ENCODE measurements at places on chromosomes 5 and 9.

DNA sequence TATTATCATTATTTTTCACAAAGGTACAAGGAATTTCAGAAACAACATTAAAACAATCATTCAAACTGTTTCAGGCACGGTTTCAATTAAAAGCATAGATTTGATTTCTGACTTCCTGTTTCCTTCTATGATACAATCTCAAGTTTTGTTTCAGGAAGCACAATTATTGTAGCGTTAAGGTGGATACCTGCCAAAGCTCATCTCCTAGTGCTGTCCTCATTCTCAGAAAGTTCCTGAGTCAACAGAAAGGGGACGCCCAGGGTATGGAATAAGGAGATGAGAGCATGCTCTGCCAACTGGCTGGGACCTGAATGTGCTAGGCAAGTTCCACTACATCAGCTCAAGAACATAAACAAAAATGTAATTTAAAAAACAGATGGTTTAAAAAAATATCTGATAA is 2.0 kb upstream of the TRIM14 start:
- DNase-seq = no peak

GRCh38 chr5:153998010-153998409 is 40.7 kb downstream of the FAM114A2 start:
- DNase-seq = no peak

GRCh38 chr9:35335164-35335563 is 154.7 kb upstream of the RUSC2 start:
- DNase-seq = no peak

DNA sequence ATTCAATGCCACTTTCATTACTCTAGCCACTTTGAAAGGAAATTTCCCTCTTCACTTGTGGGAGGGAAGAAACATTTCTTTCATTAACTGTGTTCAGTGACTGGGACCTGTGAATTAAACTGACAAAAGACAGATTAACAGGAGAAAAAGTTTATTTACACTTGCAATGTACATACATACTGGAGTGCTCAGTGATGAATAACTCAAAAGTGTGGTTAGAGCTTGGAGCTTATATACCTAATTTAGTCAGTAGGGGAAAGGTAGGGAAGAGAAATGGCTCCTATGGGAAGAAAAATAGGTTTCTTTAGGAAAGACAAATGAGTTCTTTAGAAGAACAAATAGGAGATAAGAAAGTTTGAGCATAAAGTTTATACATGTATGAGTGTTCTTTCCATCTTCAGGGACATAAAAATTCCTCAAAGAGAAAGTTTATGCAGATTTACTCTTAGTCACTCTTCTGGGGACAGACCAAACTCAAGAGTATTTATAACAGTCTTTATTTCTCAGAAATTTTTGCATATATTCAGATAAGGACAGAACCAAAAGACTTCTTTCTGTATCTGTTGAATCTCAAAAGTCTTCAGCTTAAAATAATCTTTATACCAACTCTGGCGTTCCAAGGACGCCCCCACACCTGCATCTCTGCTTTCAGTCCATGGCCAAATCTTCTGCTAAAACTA is 120.0 kb upstream of the RAI14 start:
- DNase-seq = no peak

DNA sequence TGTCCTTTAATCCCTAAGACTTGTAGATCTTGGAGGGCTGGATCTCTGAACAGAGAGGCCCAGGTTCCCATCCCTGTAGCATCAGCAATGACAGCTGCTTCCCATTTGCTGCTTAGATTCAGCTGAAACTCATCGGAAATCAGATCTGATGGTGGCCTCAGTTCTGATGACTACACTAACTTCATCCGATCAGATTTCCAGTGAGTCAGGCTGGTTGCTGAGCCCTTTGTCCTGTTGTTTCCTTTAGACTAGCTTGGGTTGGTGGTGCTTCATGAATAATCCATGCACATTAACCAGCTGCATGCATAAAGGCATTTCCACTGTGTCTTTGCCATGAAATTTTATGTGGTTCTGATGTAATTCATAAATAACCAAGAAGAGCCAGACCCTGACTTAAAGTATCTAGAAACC is 195.2 kb upstream of the TUT7 start:
- DNase-seq = no peak

DNA sequence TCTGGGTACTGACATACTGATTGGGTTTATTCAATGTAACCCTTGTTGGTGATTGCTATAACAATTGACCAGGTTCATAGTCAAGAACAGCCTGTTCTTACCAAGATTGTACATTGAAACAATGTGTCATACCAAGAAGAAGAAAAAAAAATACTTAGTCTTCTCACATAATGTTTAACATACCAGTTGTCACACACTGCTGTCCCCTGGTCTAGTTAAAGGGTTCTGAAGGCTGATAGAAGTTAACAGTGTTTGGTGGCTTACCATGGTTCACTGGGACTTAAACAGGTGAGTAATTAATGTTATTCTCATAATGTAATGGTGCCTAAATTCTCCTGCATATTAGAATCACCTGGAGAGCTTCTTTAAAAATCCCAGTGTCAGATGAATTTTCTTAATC is 18.5 kb upstream of the CDC42SE2 start:
- no peak for DNase-seq

DNA sequence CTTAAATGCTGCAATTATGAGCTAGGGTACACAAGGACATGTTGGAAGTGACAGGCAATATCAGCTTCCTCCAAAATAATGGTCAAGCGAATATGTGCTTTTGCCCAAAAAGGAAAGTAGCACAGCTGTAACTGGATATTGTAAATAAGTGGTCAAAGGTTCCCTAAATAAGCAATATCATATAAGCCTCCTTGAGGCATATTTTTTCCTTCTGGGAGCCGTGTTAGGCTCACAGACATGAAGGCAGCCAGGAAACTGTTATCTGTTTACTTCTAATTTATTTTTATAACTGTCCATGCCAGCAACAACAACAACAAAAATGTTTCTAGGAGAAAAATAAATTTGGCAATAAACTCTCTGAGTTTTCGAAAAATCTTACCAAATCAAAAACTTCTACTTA is 648.3 kb downstream of the PDE4D start:
- DNase-seq = no peak

- DNase-seq = no peak
Measured at GRCh38 chr5:151779531-151780125, 7.9 kb downstream of the G3BP1 start.

DNA sequence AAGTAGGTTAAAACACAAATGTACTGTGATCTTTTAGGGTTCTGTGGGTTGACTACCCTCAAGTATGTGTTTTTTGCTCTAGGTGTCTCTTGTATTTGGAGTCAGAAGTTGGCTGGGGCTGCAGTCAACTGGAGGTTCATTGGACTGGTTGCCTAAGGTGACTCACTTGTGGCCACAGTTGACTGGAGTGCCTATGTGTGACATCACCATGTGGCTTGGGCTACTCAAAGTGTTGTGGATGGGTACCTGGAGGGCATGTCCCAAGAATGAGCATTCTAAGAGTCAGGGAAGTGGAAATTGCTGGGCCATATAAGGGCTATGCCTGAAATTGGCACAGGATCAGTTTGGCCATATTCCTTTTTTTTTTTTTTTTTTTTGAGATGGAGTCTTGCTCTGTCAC is 27.4 kb downstream of the SNX30 start:
- DNase-seq = no peak

DNA sequence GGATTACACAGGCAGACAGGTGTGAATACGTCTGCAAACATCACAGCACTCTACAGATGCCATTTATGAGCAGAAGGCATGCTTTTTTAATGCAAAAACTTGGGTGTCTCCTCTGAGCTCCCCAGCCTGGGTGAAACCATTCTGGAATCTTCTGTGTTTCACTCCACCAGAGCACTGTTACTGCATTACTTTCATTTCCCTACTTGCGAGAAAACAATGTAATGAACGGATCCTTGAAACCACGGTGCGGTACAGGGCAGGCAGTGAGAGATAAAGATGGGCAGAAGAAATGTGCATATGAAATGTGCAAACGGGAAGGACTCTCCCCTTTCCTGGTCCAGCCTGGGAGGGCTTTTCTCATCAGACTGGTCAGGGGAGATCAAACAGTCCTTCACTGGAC is 584.3 kb upstream of the KLF4 start:
- DNase-seq = no peak

DNA sequence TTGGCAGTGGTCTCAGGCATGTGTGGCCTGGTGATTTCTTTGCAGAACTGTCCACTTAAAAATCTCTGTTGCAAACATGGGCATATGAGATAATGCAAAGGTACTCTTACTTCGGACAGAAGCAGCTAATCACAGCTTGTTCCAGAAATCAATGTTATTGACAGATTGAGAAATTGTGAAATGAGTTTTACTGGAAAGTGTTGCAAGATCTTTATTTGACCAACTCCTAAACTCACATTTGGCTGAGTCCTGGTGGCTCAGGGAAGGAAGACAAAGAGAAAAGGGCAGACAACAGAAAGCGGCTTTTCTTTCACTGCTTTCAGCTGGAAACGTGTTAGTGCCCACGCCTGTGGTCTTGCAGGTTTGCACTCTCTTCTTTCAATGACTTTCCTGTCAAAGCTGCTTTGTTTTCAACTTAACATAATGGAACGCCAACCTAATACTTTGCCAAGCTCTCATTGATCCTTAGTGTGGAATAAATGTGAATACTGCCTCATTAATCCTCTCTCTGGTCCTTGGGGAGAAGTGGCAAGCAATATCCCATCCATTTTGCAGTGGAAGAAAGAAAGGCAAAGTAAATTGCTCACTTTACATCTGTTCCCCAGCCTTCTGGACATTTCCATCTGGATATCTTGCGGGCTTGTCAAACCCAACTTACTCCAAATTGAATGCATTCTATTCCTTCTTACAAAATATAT is 586.4 kb downstream of the LRRC70 start:
- no peak for DNase-seq

DNA sequence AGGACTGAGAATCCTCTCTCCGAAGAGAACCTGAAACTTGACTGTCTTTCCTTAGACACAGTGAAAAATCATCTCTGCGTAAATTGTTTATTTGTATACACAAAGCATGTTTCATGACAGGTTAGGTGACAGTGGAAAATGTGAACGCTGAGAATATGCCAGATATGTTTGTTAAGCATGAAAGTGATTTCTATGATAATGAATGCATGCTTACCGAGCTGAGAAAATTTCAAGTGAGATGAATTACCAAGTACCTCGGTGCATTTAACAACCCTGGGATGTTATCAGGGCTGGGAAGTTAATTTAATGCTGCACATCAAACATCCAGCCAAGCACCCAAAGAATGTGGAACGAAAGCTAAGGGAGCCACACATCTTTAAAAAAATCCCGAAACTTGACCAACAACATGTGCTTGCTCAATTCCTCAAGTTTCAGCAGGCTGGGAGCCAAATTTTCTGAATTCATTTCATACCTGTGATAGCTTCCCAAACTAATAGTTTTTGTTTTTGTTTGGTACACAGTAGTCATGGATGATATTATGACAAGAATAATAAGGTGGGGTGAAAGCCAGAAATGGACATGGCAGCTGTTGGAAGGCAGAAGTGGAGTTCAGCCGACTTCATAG is 336.9 kb downstream of the ARHGEF28 start:
- no peak for DNase-seq

DNA sequence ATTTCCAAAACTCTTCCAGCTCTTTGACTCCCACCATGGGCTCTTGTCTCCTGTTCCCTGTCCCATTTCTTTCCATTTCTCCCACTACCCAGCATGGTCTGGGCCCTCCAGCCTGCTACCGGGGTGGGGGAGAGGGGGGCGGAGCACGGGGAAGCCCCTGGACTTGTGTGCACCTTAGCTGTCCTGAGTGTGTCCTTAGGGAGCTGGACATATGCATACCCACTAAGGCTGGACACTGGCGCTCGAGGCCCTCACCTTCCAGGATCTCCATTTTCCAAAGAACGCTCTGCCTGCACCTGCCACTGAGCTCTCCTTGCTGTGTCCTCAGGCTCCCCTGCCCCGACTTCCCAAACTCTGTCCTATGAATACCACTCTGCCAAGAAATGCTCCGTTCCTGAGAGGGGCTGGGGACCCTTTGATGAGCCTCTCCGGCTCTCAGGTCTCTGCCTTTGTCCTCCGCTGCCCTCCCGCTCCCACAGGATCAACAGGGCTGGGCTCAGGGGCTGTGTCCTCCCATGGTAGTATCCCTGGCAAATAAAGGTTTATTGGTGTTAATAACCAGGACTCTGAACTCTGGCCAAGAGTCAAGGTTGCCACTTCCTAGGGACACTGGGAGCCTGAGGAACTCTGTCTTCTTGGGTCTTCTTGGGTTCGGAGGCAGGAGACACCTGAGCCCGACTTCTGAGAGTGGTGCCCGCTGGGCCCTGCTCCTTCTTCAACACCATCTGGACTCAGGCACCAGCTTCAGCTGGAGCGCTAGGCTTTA is 831 bp upstream of the SHROOM1 start:
- no peak for DNase-seq

DNA sequence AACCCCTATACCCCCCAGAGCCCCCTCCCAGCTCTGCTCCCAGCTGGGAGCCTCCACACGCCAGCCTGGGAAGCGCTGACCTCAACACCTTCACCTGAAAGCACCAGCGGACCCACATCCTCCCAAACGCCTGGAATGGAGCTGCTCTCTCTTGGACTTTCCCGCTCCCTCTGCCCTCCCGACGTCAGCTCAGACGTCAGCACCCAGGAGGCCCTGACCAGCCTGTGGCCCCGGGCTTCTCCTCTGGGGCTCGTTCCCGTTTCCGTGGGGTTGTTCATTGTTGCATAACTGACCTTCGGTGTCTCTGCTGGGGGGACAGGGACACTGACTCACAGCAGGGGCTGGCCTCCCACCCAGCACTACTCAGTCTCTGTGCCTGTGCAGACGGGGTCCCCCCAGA is 35.0 kb upstream of the SLC6A3 start:
- DNase-seq = no peak

DNA sequence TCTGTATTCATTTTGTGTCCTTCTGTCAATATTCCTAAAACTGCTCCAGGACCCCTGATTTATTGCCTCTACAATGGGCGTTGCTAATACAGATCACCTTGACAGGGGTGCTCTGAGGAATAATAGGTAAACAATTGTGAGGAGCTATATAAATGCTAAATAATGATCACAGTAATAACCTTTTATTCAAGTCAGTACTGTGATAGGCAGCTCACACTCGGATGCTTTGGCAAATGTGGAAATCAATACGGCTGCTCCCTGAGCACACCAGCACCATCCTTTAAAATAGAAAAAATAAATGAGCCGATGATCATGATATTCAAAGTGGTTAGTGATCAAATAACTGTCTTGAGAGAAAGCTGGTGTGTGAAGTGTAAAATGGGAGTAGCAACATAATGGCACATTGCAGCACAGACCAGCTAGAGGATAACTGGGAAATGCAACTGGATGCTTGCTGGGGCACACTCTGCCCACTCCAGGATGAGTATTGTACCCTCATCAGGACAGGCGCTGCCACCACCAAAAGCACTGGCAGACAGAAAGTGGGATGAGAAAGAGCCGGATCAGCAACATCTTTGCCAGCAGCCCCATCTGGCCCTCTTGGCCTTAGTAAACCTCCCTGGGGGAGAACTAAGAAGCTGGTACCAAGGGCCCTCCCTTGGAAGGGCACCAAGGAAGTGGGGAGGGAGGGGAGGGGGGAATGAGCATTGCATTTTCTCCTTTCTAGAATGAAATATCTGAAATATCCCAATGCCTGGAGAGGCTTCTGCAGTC is 69.4 kb upstream of the SPATA31D4 start:
- no peak for DNase-seq

DNA sequence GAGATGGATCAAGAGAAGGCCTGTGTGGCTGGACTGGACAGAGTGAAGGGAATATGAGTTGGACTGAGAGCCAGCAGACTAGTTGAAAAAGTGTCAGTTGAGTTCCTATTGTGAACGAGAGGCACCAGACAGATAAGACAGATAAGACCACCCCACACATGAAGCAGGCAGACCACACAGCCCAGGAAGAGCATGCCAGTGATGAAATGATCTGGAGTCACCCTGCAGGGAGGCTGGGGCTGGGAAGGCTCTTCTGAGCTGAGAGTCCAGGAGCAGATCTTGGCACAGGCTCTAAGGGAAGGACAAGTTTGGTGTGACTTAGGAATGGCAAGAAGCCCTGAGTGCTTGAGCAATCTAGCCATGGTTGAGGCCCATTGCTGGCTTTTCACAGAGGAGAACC is 10.6 kb upstream of the SLC25A48 start:
- DNase-seq = no peak
